Left lung (tissue), 14 donors: ENCODE measurements at places on chromosomes 13 and 19. TPM values are rescaled to one million over a fixed set of nuclear protein-coding genes. Genes with fewer than 3 reads are reported as not detected.

DNA sequence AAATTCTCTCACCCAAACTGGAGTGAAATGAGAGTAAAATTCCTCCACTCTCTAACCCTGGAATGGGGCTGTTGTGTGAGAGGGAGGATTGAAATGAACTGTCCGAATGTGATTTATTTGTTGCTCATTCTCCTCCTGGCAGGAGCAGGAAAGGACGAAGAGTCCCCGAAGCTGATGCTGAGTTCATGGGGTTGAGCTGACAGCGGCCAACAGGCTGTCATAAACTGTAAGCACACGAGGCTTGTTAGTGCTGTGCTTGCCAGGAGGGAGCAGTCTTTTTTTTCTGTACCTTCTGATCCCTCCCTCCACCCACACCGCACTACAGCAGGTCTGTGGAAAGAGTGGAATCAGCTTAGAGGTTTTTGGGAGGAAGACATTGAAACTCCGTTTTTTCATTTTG lies 33.1 kb upstream of the ZNF331 start:
- H3K27ac ChIP-seq: peak overlapping the region; percentile 25
- H3K4me3 ChIP-seq: peak overlapping the region; percentile 7
- no peaks in the 10 kb centered on the region for H3K4me1 ChIP-seq
- H3K27me3 ChIP-seq: no peaks in the 10 kb centered on the region
- DNase-seq: no peak

- no peak overlapping the region for H3K4me3 ChIP-seq
- DNase-seq: no peak
- peaks cover 5% of the 10 kb centered on the region for H3K36me3 ChIP-seq
- H3K27ac ChIP-seq: no peak overlapping the region
Measured at GRCh38 chr13:108226184-108226583, 8.0 kb downstream of the ABHD13 start.

DNA sequence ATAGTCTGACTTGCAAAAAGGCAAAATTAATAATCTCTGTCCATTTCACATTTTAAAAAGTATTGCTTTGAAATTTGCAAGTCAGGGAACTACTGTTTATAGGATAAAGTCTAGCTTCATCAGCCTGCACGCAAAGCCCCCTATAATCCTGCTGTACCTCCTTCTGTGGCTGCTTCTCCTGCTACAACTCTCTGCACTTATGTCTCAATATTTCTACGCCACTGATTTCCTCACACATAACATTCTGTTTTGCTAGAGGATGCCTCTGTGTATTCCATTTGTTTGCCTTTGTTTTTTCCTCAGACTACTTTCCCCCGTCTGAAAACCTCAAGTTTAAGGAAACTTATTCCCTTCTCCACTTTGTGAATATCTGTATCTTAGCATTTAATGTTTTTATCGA lies 389.9 kb downstream of the RFC3 start:
- H3K4me1 ChIP-seq: no peaks in the 10 kb centered on the region
- H3K27ac ChIP-seq: no peak overlapping the region
- H3K4me3 ChIP-seq: no peak overlapping the region

- H3K27ac ChIP-seq: peak overlapping the region; percentile 89
- H3K27me3 ChIP-seq: no peaks in the 10 kb centered on the region
Measured at GRCh38 chr19:17404621-17405249, 695 bp downstream of the BST2 start.

Gene PGLYRP1
- 6.3 TPM for total RNA-seq

Gene CBARP
- total RNA-seq: 0.55 TPM

Gene LILRB3
- 90.8 TPM for total RNA-seq

Gene UBL3
- 37.2 TPM for total RNA-seq

DNA sequence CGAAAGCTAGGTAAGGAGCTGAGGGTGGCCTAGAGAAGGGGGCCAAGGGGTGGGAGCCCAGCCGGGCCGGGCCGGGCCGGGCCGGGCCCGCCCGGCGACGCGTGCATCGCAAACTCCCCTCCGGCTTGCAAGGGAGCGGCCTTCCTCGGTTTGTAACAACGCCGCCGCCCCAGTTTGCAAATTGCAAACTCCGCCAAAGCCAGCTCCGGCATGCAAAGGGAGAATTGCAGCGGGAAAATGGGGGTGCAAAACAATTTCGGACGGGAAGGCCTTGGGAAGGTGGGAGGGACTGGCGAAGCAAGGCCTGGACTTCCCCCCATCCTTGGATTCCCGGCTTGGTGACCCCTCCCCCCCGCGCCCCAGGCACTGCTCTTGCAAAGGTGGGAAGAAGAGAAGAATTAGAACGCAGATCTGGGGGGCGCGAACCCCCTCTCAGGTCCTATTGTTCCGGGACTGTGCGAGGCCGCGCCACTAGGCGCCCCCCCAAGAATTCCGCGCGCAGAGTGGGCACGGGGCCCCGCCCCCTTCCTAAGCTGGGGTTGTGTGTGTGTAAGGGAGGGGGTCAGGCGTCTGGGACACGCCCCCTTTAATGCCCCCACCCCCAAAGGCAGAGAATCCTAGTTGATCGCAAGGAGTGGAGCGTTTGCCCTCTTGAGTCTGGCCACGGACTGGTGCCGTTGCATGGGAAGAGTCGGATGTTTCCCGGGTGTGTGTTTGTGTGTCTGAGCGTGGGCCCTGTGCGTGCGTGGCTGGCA lies 926 bp downstream of the PRR12 start:
- peak overlapping the region; percentile 88 for H3K27ac ChIP-seq
- H3K36me3 ChIP-seq: no peaks in the 10 kb centered on the region
- peak; percentile 54 for DNase-seq
- peaks cover 24% of the 10 kb centered on the region for H3K4me1 ChIP-seq

- H3K4me3 ChIP-seq: no peak overlapping the region
- H3K4me1 ChIP-seq: no peaks in the 10 kb centered on the region
- no peak overlapping the region for H3K27ac ChIP-seq
- H3K27me3 ChIP-seq: no peaks in the 10 kb centered on the region
- no peaks in the 10 kb centered on the region for H3K36me3 ChIP-seq
Measured at GRCh38 chr19:30318936-30319335, 53.2 kb upstream of the ZNF536 start.

DNA sequence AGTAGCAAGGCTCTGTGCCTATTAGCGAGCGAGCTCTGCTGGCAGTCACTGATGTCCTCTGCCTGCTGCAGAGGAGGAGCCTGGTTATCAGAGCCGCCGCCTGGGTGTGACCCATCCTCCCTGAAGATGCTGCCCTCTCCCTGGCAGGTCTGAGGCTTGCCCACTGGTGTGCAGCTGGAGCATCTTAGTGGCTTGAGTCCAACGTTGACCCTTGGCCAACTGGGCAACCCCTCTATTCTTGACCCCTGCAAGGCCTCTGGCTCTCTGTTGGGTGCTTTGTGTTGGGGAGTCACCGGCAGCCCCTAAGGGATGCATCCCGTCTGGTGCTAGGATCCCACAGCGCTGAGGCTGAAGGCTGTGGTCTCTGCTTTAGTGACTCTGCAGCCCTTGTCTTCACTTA lies 277.9 kb upstream of the SOX1 start:
- H3K4me3 ChIP-seq: no peak overlapping the region
- H3K4me1 ChIP-seq: no peaks in the 10 kb centered on the region
- H3K27ac ChIP-seq: no peak overlapping the region
- DNase-seq: peak; percentile 34
- peaks cover 17% of the 10 kb centered on the region for H3K27me3 ChIP-seq

GRCh38 chr19:19628501-19629134 lies 598 bp upstream of the LPAR2 start:
- DNase-seq: peak; percentile 43
- H3K4me1 ChIP-seq: peaks cover 7% of the 10 kb centered on the region
- H3K27me3 ChIP-seq: peaks cover 11% of the 10 kb centered on the region
- H3K27ac ChIP-seq: peak overlapping the region; percentile 65

DNA sequence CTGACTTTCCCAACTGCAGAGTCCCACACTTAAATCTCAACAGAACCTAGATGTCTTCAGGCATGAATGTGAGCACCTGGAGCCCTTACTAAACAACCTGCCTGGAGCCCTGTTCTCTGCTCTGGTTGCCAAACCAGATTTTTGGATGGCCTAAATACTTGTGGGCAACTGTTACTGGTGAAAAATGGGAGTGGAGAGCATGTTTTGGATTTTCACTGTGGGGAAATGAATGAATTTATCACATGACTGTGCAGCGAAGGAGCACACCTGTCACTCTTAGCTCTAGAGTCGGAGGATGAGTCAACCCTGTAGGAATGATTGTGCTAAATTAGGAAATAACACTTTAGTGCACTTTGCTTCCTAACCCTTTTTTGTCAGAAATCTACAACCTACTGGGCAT lies 30.3 kb downstream of the SHISA2 start:
- H3K36me3 ChIP-seq: no peaks in the 10 kb centered on the region
- no peaks in the 10 kb centered on the region for H3K27me3 ChIP-seq
- no peak for DNase-seq
- H3K4me1 ChIP-seq: no peaks in the 10 kb centered on the region
- no peak overlapping the region for H3K4me3 ChIP-seq

Gene PSG6
- total RNA-seq: not detected

DNA sequence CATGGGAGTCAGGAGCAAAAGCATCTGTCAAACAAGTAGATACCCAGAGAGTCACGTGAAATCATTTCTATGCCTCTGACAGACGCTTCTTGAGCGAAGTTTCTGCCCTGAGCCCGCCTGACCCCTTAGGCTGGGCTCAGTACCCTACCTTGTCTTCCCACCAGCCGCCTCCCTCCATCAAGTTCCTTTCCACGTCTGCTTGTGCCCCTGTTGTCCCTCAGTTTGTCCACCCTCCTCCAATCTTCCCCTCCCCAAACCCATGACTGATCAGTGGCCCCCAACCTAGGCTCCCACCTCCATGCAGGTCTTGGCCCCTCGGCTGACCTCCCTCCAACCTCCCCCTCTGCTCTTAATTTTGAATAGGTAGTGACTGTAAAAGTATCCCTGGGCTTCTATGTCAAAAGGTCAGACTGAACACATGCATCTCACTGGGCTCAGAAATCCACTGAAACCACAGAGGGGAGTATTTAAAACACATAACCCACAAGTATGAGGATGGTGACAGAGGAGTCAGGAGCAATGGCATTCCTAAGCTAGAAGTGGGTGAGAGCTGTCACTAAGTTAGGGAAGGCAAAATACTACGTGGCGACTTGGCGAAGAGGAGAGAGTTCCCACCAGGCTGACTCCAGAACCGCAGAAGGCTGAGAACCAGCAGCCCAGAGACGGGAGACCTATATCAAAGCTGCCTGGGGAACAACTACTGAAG lies 1.7 kb upstream of the ZNF446 start:
- peak overlapping the region; percentile 65 for H3K4me3 ChIP-seq
- H3K27ac ChIP-seq: peak overlapping the region; percentile 94
- H3K4me1 ChIP-seq: peaks cover 19% of the 10 kb centered on the region
- DNase-seq: no peak
- H3K36me3 ChIP-seq: no peaks in the 10 kb centered on the region

DNA sequence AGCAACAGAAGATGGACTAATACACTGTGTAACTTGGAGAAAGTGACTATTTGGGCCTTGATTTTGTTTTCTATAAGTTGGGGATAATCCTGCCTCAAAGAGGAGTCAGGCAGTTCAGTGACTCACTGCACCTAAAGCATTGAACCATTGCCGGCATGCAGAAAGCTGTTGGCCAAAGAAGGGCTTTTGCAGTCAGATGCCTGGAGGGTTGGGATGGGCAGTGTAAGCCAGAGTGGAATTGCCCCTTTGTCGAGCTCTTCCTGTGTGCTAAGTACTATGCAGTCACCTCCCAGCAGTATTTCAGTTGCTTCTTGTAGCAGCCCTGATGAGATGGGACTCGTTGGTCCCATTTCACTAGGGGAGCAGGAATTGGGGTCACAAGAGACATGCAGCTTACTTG lies 11.1 kb downstream of the ZNF473 start:
- H3K36me3 ChIP-seq: peaks cover 97% of the 10 kb centered on the region
- H3K4me1 ChIP-seq: no peaks in the 10 kb centered on the region
- no peak for DNase-seq

DNA sequence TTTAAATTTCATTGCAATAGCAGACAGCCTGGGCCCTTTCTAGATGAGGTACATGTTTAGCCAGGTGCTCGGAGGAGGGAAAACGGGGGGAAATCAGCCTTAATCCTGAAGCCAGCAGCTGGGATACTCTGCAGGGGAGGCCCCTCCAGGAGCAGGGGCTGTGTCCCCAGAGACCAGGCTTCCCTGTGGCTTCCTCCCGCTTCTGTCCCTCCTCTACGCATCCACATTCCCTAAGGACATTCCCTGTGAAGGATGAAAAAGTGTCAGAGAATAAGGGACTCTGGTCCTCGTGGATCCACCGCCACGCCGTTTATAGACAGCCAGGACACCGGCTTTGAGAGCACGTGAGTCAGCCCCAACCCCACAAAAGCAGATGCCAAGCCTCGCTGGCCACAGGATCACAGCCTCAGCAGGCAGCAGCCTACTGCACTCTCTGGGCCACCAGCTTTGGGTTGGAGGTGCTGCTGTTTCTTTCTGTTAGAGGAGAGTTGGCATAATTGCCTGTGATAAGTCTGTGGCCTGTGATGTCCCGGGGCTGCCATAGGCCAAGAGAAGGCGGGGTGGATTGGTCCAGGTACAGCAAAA lies 36.7 kb upstream of the RANBP3 start:
- no peaks in the 10 kb centered on the region for H3K36me3 ChIP-seq
- no peaks in the 10 kb centered on the region for H3K4me1 ChIP-seq
- H3K27me3 ChIP-seq: no peaks in the 10 kb centered on the region
- no peak overlapping the region for H3K27ac ChIP-seq
- no peak for DNase-seq

Gene CERS1
- total RNA-seq: 0.20 TPM
